Activated naive CD8-positive, alpha-beta T cell treated with anti-CD3 and anti-CD28 coated beads, Interleukin-2, amount 10 ng/mL, durations not matched to agents 7 days and 5 days (primary cell): ENCODE measurements at places on chromosomes 7 and 10. TPM values are rescaled to one million over a fixed set of nuclear protein-coding genes. Genes with fewer than 3 reads are reported as not detected.

Gene LEP
- not detected for total RNA-seq

DNA sequence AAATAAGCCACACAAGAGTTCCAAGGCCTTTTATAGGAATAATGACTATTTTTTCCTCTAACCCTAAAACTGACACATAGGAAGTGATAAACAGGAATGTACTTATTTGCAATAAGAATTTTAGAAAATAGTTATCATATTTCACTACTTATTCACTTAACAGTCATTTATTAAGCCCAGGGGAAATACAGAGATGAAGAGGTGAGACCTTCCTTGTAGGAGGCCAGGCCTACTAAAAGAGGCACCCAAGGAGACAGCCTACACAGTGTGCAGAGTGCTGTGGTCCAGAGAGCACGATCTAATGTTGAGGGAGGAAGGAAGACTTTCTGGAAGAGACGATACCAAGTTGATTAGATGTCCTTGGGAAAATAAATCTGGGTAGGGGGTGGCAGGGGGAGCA lies 45.0 kb upstream of the PPP1R3C start:
- H3K4me3 ChIP-seq = no peak overlapping the region
- no peak overlapping the region for H3K27ac ChIP-seq
- DNase-seq = no peak
- H3K36me3 ChIP-seq = no peaks in the 10 kb centered on the region
- peaks cover 10% of the 10 kb centered on the region for H3K27me3 ChIP-seq
- H3K4me1 ChIP-seq = no peaks in the 10 kb centered on the region

Gene NRG3
- total RNA-seq = not detected

DNA sequence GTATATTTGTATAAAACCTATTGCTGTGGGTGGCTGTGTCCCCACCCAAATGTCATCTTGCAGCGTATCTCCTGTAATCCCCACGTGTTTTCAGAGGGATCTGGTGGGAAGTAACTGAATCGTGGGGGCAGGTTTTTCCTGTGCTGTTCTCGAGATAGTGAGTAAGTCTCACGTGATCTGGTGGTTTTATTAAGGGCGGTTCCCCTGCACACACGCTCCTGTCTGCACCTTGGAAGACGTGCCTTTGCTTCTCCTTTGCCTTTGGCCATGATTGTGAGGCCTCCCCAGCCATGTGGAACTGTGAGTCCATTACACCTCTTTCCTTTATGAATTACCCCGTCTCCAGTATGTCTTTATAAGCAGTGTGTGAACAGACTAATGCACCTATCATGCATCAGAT lies 97.6 kb downstream of the DYNC2I1 start:
- peaks cover 10% of the 10 kb centered on the region for H3K27me3 ChIP-seq
- DNase-seq = no peak

- H3K36me3 ChIP-seq = no peaks in the 10 kb centered on the region
- H3K4me1 ChIP-seq = no peaks in the 10 kb centered on the region
- no peak overlapping the region for H3K4me3 ChIP-seq
- no peak for DNase-seq
Observed at GRCh38 chr10:19811540-19811939, 4.7 kb upstream of the PLXDC2 start.

DNA sequence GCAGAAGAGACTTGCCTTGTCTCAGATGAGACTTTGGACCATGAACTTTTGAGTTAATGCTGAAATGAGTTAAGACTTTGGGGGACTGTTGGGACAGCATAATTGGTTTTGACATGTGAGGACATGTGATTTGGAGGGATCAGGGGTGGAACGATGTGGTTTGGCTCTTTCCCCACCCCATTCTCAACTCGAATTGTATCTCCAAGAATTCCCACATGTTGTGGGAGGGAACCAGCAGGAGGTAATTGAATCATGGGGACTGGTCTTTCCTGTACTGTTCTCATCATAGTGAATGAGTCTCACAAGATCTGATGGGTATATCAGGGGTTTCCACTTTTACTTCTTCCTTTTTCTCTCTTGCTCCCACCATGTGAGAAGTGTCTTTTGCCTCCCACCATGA lies 229.7 kb upstream of the KCND2 start:
- H3K36me3 ChIP-seq = no peaks in the 10 kb centered on the region
- H3K4me1 ChIP-seq = no peaks in the 10 kb centered on the region
- H3K4me3 ChIP-seq = no peak overlapping the region
- no peaks in the 10 kb centered on the region for H3K27me3 ChIP-seq
- no peak for DNase-seq

DNA sequence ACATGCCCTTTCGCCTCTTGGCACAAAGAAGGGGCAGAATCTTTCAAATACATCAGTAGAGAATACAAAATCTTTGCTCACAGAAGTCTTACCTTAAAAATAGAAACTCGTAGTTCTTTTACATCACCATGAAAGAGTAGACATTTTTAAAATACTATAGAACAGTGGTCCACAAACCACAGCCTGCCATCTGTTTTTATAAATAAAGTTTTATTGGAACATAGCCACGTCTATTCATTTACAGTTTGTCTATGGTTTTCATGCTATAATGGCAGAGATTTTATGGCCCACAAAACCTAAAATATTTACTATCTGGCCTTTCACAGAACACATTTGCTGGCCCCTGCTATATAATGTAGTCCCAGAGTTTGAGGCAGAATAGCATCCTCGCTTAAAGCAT lies 46.1 kb upstream of the CABCOCO1 start:
- no peak overlapping the region for H3K4me3 ChIP-seq
- no peak overlapping the region for H3K27ac ChIP-seq
- DNase-seq = no peak

Gene TMEM178B
- total RNA-seq = 0.06 TPM

GRCh38 chr10:46297406-46298204 lies 10.8 kb downstream of the ANTXRL start:
- DNase-seq = no peak
- H3K4me3 ChIP-seq = no peak overlapping the region
- no peaks in the 10 kb centered on the region for H3K36me3 ChIP-seq
- no peaks in the 10 kb centered on the region for H3K27me3 ChIP-seq

- no peaks in the 10 kb centered on the region for H3K36me3 ChIP-seq
- no peak overlapping the region for H3K27ac ChIP-seq
- no peak for DNase-seq
- peaks cover 8% of the 10 kb centered on the region for H3K27me3 ChIP-seq
Observed at GRCh38 chr10:80648106-80648505, 110.4 kb downstream of the SH2D4B start.

Gene VGF
- 0.14 TPM for total RNA-seq

Gene PDE6C
- total RNA-seq = not detected

Gene PNLIP
- total RNA-seq = not detected

DNA sequence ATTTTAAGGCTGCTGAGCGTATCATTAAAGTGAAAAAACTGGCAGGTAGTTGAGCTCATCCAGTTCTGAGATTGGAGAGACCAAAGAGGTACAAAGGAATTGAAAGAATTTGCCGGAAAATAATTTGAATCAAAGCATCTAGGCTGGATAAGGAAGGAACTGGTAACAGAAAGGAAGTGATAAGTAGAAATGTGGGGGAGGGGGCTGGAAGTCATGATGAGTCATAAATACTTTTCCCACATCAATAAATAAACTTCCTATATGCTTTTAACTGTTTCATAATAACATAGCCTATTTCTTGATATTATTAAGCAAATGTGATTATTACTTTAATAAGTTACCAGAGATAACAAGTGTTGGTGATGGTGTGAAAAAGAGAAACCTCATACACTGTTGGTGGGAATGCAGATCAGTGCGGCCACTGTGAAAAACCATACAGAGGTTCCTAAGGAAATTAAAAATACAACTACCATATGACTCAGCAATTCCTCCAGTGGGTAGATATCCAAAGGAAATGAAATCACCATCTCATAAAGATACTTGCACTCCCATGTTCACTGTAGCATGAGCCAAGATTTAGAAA lies 27.0 kb downstream of the ZNF438 start:
- H3K27ac ChIP-seq = no peak overlapping the region
- DNase-seq = no peak
- no peaks in the 10 kb centered on the region for H3K27me3 ChIP-seq
- peaks cover 20% of the 10 kb centered on the region for H3K4me1 ChIP-seq
- H3K4me3 ChIP-seq = no peak overlapping the region
- peaks cover 7% of the 10 kb centered on the region for H3K36me3 ChIP-seq

DNA sequence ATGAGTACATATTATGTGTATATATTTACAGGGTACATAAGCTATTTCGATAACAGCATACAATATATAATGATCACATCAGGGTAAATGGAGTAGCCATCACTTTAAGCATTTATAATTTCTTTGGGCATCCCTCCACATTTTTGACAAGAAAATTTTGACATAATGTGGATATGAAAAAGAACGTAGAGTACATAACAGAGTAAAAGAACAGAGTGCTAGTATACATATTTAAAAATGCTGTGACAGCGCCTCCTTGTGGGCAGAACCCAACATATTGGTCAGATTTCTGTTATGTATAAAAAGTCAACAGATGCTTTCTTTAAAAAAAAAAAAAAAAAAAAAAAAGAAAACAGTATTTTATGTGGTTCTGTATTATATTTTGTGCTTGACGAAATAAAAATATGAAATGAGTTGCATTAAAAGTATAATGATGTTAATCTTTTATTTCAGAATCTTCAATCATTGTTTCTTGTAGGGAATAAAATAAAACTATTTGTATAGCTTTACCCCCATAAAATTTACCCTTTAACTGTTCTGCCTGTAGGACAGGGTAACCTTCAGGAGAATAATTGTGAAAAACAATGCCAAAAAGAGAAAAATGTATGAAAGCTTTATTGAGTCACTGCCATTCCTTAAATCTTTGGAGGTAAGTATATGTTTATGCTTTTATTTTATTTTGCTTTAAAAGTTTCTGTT lies 18.3 kb upstream of the HBP1 start:
- DNase-seq = peak; percentile 59
- no peaks in the 10 kb centered on the region for H3K36me3 ChIP-seq
- H3K4me3 ChIP-seq = no peak overlapping the region
- peaks cover 2% of the 10 kb centered on the region for H3K4me1 ChIP-seq

DNA sequence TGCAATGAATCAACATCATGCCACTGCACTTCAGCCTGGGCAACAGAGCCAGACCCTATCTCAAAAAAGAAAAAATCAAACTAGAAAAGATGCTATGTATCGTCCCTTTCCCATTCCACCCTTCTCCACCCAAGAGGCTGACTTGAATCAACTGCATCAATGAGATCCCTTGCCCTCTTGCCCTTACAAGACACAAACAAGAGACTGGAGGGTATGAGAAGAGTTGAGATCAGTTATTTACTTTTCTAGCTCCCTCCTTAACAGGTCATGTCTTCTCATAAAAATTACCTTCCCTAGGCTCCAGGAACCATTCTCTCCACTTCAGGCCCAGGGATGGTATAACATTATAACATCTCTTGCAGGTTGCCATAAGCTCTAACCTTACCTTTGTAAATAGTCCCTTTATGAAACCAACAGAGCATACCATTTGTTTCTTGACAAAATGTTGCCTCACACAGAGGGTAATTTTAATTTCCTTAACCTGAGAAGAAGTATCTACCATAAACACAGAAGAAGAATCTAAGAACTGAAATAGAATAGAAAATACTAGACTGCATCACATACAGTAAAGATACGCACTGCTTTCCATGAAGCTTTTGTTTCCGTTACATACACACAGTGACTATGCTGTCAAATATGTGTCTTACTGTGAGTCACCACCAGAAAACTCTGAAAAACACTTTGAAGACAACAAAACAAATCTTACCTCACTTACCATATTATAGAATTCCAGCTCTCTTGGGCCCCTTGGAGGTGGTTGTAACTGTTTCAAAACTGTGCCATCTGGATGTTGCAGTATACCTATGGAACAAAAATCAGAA lies 30.5 kb downstream of the IPMK start:
- peaks cover 12% of the 10 kb centered on the region for H3K4me1 ChIP-seq
- peaks cover 49% of the 10 kb centered on the region for H3K36me3 ChIP-seq
- no peak overlapping the region for H3K4me3 ChIP-seq
- DNase-seq = no peak

Gene MSMB
- total RNA-seq = not detected

DNA sequence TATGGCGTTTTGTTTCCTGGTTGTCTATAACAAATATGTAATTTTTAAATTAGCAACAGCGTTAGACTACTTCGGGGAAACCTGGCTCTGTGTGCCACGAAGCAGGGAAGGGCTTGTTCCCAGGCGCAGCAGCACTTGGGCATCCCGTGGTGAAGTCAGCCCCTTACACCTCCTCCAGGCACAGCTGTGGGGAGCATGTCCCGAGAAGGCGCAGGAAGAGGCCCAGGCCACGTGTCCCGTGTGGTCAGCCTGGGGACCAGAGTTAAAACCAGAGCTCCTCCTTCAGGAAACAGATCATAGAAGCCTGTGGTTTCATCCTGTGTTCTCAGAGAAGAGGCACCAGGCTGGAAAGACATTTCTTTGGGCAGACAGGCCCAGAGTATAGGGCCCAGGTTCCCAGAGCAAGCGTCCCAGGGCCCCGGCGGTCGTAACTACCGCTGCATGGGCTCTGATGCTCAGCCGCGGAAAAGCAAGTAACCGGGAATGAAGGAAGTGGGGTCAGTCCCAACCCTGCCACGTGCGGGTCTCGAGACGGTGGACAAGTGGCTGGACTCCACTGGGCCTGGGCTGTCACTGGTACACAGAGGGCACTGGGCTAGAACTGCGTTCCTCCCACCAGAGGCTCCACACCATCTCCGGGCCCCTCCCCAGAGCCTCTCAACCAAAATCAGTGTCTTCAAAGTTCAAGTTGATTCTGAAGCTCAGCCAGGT lies 7.1 kb downstream of the NUDT1 start:
- peaks cover 34% of the 10 kb centered on the region for H3K36me3 ChIP-seq
- peak; percentile 63 for DNase-seq
- peak overlapping the region; percentile 78 for H3K4me3 ChIP-seq
- no peaks in the 10 kb centered on the region for H3K27me3 ChIP-seq
- H3K4me1 ChIP-seq = peaks cover 33% of the 10 kb centered on the region

Gene ZMIZ2
- total RNA-seq = 124 TPM

Gene LMTK2
- 13.1 TPM for total RNA-seq

GRCh38 chr10:31374146-31374696 lies 55.2 kb downstream of the ZEB1 start:
- no peak overlapping the region for H3K27ac ChIP-seq
- H3K4me1 ChIP-seq = no peaks in the 10 kb centered on the region
- no peak for DNase-seq
- H3K36me3 ChIP-seq = peaks cover 4% of the 10 kb centered on the region
- H3K4me3 ChIP-seq = no peak overlapping the region

GRCh38 chr7:115216652-115217051 lies 294.8 kb downstream of the MDFIC start:
- no peak overlapping the region for H3K27ac ChIP-seq
- peaks cover 13% of the 10 kb centered on the region for H3K27me3 ChIP-seq
- no peak for DNase-seq
- H3K4me1 ChIP-seq = peaks cover 8% of the 10 kb centered on the region
- H3K36me3 ChIP-seq = no peaks in the 10 kb centered on the region
- H3K4me3 ChIP-seq = no peak overlapping the region

Gene CYP3A4
- total RNA-seq = not detected

Gene KAZALD1
- total RNA-seq = not detected

- H3K4me1 ChIP-seq = no peaks in the 10 kb centered on the region
- no peaks in the 10 kb centered on the region for H3K36me3 ChIP-seq
- H3K27me3 ChIP-seq = no peaks in the 10 kb centered on the region
- H3K4me3 ChIP-seq = no peak overlapping the region
Observed at GRCh38 chr10:82581940-82582339, 706.9 kb downstream of the NRG3 start.

- DNase-seq = peak; percentile 71
- peaks cover 1% of the 10 kb centered on the region for H3K4me1 ChIP-seq
- H3K27me3 ChIP-seq = peaks cover 74% of the 10 kb centered on the region
- no peak within 1 kb of the TSS for H3K27ac ChIP-seq
- H3K4me3 ChIP-seq = peak within 1 kb of the TSS; percentile 28
Observed at GRCh38 chr7:73623798-73624668, at the start of gene MLXIPL. Gene MLXIPL (minus strand): TSS chr7:73624522. CDS start chr7:73624492, 30 bp downstream.

Gene WDR86
- total RNA-seq = 4.0 TPM

Gene STOX1
- 0.67 TPM for total RNA-seq

GRCh38 chr7:134451656-134452055 lies 7.2 kb downstream of the AKR1B1 start:
- DNase-seq = no peak
- H3K27me3 ChIP-seq = no peaks in the 10 kb centered on the region
- no peak overlapping the region for H3K4me3 ChIP-seq
